ENCODE measurements at places on chromosomes 1 and 21.

GRCh38 chr1:167676205-167676915 is 45.4 kb upstream of the MPZL1 start:
- DNase-seq = no peak

GRCh38 chr1:159753386-159753785 is 27.4 kb upstream of the DUSP23 start:
- DNase-seq = no peak

- no peak for DNase-seq
Observed at GRCh38 chr1:203082231-203082505, 3.6 kb downstream of the MYOG start.

DNA sequence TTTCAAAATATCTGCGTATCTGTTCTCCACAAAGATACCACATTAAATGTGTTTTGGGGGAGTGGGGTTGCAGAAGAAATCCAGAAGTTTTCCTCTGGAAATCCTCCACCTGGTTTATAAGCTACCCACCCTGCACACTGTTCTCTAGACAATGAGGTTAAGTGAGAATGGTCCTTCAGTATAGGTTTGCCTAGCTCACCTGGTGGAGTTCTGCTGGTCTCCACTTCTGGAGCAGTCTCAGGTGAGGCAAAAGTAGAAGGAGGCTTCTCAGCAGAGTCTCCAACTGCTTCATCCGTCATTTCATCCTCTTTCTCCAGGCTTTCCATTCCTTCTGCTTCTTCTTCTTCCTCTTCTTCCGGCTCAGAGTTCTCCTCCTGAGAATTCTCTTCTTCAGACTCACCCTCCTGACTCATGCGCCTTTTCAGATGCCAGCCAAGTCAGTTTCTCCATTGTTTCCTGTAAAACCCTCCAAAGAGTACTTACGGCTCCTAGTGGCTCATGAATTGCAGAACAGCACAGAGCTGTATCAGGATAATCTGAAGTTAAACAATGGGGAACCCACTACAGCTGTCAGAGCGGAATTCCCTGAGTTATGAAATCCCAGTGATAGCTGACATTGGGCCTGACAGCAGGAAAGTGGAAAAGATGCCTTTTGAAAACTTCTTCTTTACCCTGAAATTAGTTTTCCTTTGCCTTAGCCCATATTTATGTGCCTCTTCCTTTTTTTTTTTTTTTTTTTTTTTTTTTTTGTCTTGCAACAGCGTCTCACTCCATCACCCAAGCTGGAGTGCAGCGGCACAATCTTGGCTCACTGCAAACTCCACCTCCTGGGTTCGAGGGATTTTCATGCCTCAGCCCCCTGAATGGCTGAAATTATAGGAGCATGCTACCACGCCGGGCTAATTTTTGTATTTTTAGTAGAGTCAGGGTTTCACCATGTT is 38.5 kb downstream of the MSTO1 start:
- DNase-seq = no peak

DNA sequence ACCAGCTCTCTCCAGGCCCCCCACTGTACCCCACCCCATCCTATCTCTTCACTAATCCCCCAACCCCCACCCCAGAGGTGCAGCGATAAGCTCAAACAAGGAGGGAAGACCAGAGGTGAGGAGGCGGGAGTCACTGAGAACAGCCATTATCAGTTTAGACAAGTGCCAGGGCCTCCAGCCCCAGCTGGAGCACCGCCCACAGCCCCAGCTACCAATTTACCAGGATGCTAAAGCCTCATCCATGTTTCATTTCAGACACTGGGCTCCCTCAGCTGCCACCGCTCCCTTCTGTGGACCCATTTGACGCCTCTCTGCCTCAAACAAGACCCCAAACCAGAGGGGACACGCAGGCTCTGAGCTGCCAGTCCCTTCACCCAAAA is 80.6 kb downstream of the DISP3 start:
- DNase-seq = no peak

- DNase-seq = no peak
Observed at GRCh38 chr1:151144474-151145303, 1.7 kb downstream of the SEMA6C start.

DNA sequence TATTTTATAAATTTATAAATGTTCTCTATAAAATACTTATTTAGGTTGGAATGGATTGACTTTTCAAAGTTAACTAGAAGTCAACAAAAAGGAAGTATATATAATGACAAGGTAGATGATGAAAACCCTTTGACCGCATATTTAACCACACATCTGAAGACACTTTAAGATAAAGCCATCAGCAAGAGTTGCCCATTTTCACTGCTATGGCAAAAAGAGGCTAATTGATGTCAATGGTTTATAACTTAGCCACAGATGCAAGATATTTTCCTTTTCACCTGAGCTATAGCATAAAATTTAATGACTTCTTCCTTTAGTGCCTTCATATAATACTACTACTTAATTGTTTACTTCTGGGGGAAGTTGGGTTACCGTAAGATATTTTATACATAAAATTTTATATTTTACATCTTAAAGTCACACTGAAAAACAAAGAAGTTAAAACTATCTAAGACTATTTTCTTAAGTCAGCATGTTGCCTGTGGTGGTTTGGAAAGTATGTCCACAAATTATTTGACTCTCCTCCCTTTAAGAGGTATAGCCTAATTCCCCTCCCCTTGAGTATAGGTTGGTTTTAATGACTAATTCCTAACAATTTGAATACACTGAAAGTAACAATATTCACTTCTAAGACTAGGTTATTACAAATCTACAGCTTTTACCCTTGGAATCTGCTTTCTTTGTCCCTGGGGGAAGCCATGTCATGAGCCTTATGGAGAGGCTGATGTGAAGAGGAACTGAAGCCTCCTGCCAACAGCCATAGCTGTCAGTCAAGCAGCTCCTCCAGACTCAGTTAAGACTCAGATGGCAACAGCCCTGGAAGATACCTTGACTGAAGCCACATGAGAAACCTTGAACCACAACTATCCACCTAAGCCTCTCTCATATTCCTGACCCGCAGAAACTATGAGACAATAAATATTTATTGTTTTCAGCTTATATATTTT is 40.3 kb upstream of the LRRC8B start:
- DNase-seq = no peak

GRCh38 chr1:46613661-46614603 is 2.7 kb downstream of the MOB3C start:
- DNase-seq = peak; percentile 57

GRCh38 chr1:116460261-116460660 is 87.2 kb downstream of the ATP1A1 start:
- DNase-seq = no peak

GRCh38 chr1:90204780-90205179 is 209.9 kb downstream of the ZNF326 start:
- DNase-seq = no peak

GRCh38 chr21:29340228-29340627 is 41.5 kb downstream of the BACH1 start:
- DNase-seq = no peak

DNA sequence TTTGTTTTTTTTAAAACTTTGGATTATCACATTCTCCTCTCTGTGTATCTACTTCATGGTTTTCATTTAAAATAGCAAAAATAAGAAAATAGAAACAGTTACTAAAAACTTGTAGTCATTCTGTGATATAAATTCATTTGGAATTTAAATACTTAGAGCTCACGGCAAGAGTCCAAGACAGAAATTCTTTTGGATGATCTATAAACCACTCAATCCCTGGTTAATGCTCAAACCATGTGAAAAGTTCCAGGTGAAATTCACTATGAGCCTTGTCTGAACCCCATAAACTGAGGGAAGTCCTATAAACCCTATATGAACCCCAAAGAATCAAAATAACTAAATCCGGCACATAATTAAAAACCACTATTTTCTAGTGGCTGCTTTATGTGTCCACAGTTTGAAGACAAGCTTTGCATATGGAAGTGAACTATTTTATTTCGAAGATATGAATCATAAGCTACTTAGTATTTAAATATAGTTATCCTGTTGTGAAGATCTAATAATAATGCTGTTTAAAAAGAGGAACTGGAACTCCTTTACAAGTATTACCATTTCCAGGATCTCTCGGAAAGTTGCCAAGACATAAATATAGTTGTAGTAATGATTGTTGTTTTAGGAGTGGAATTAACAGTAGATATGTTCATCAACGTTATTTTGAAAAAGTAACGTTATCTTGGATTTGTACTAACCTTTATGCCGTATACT is 163.5 kb downstream of the NFIA start:
- DNase-seq = no peak

GRCh38 chr1:32496127-32496526 is 31.3 kb downstream of the ZBTB8B start:
- no peak for DNase-seq

DNA sequence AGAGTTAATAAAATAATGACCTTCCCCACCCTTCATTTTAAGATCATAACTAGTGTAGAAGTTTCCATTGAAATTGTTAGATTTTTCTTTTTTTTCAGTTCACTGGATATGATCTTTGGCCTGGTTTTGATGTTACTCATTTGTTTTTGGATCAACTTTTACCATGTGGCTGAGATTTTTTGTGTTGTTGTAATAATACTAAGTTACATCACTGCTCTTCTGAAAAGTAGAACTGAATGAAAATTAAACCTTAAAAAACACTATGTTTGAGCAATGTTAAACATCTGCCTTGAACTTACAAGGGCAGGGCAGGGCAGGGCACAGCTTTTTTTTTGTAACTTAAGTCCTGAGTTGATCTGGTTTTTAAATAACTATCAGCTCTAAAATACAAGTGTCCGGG is 204.8 kb upstream of the ADAMTS5 start:
- no peak for DNase-seq

DNA sequence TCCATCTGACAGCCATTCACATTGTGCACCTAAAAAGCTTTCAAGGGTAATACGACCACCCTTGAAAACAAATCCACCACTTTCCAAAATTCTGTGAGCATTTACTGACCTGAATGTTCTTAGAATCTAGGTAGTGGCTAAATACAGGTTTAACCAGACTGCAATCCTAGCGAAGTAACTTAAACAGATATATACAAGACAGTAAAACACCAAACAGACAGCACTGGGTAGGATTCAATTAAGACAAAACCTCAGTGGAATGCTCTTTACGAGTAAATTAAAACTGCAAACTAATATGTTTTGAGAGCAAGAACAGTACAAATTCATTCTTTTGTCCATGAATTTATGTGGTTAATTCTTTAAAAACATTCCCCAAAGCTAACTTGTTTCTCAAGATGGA is 354.2 kb upstream of the ESRRG start:
- no peak for DNase-seq

GRCh38 chr1:27301582-27302199 is 20.3 kb upstream of the TMEM222 start:
- no peak for DNase-seq

GRCh38 chr1:21313203-21313885 is 23.1 kb upstream of the ECE1 start:
- DNase-seq = no peak

GRCh38 chr1:227308367-227309336 is 9.6 kb downstream of the CDC42BPA start:
- DNase-seq = no peak

- no peak for DNase-seq
Observed at GRCh38 chr1:165641231-165641987, 10.4 kb downstream of the MGST3 start.

DNA sequence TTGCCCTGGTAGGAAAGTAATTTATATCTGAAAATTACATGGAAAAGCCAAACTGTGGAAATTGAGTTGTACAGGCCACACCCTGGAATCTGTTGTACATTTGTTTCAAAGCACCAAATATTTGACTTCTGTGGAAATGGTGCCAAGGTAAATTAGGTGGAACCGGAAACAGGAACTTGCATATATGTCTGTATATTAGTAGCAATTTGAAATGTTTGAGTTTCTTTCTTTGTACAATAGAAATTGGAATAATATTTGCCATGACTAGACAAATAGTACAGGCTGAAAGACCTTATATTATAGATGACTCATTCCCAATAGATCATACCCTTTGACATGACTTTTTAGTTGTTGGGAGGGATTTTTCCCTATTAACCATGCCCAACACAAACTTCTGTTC is 10.5 kb upstream of the TAF1A start:
- no peak for DNase-seq

GRCh38 chr1:225906467-225906866 is 17.5 kb upstream of the LEFTY1 start:
- DNase-seq = no peak

DNA sequence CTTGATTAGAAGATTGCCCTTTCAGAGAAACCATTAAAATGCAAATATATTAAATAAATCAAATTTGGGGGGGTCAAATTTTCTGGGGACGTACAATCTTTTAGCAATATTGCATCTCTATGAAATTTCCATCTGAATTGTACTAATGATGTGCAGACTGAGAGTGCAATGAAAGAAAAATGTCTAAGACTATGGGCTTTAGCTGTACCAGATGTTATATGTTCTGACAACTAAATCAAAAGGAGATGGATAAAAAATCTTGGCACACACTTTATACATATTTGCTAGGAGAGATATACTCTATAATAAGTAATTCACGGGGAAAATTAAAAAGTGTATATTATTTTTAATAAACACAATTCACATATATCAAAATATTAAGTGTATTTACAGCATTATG is 13.0 kb upstream of the PLPPR5 start:
- DNase-seq = no peak

- DNase-seq = no peak
Observed at GRCh38 chr1:57860325-57860724, 436.5 kb upstream of the DAB1 start.

GRCh38 chr1:207644852-207645634 is at the start of gene CR1L:
TSS of gene CR1L (plus strand) at chr1:207645133. CDS start at chr1:207645234, 101 bp downstream.
- no peak for DNase-seq

Data from iPS DF 19.7 (cell line).